ENCODE measurements at places on chromosomes 2 and 18. TPM values are rescaled to one million over a fixed set of nuclear protein-coding genes. Genes with fewer than 3 reads are reported as not detected.

- no peak for DNase-seq
Measured at GRCh38 chr2:145022666-145023333, 502.9 kb upstream of the ZEB2 start.

AQP12A gene
- not detected for total RNA-seq

DNA sequence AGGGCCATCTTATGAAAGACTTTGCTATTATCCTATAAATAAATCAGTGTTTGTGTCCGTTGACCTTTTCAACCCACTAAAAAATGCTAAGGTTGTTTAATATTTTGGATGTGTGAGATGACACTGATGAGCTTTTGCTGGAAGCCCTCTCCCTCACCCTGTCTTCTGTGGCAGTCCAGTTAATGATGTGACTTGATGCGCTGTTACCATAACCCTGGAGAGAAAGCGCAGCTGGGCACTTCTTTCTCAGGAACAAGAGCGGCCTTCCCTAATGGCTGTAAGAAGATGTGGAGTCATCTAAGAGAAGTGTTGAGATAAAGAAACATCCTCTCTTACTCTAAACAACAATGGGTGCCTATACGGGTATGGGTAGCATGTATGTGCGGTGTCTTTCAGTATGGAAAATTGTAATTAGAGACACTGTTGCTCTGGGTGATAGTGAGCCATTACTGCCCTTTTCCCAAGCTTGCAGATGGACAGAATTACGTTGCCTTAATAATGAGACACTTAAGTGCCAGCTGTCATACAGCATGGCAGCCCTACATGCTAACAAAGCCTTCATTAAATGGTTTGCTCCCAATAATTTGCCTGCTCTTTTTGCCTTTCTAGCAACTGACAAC is 165.6 kb upstream of the NABP1 start:
- no peak for DNase-seq

GRCh38 chr18:65955747-65956146 is 204.9 kb downstream of the CDH7 start:
- DNase-seq: no peak

All from endodermal cell (in vitro differentiated cells).